ENCODE measurements at places on chromosomes 13 and 19. TPM values are rescaled to one million over a fixed set of nuclear protein-coding genes. Genes with fewer than 3 reads are reported as not detected.
A peak's percentile ranks its signal among the peaks of the same experiment; 100 is the strongest.

DNA sequence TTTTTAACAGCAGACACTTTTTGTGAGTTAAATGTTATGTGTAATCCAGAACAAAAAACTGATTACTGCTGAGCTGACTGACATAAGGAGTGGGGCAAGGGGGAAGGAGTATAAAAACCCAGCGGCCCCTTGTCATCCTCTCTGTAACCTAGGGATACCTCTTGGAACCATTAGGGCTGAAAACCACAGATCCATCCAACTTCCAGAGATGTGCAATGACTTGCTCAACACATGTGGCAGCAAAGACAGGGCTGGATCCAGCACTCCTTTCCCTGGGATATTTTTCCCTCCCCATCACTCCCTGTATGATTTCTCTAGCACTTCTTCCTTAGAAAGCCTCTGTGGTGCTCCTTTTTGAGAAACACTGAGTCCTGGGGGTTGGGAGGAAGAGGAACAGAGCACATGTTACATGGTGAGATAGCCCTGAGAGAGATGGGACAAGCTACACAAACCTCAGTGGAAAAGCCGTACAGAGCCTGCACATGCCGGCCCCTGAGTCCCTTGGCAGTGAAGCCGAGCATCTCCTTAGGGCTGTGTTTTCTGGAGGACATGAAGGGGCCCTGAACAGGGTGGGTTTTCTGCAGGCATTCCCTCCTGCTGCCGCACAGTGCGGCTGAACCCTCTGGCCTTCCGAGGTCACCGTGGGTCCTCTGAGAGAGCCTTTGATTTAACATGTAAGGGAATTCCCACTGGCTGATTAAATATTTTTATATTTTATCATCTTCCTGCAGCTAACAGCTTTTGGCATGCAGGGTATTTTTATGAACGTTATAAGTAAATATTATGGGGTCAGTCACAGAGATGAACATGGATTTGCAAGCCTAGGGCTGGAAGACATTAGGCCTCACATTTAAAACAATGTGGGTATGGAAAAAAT lies 219.9 kb downstream of the COG6 start:
- H3K4me3 ChIP-seq = no peak overlapping the region
- no peaks in the 10 kb centered on the region for H3K27me3 ChIP-seq
- no peak for DNase-seq
- peaks cover 8% of the 10 kb centered on the region for H3K4me1 ChIP-seq
- no peaks in the 10 kb centered on the region for H3K36me3 ChIP-seq

DNA sequence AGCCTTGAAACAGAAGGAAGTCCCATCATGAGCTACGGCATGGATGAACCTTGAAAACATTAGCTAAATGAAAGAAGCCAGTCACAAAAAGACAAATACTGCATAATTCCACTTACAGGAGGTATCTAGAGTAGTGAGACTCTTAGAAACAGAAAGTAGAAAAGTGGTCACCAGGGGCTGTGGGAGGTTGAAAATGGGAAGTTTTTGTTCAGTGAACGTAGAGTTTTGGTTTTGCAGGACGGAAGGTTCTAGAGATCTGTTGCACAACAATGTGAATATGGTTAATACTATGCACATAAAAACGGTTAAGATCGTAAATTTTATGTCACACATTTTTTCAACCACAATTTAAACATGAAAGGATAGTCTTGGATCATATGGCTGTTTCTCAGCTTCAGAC lies 11.9 kb upstream of the SLC10A2 start:
- H3K27ac ChIP-seq = no peak overlapping the region
- no peak overlapping the region for H3K4me3 ChIP-seq
- no peaks in the 10 kb centered on the region for H3K4me1 ChIP-seq
- H3K36me3 ChIP-seq = no peaks in the 10 kb centered on the region
- DNase-seq = no peak

DNA sequence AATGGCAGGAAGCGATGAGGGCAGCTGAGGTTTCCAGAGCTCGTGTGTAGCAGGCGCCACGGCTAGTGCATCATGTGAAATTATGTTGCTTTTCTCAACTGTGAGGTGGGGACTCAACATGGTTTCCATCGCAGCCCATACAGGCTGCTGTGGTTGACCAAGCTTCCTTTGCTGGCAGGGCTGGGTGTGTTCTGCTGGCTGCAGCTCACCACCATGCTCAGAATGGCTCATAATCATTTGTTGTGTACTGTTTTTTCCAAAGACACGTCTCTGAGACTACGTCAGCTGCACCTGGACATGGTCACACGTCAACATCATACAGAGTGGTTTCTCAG lies 16.1 kb upstream of the RASA3 start:
- no peaks in the 10 kb centered on the region for H3K36me3 ChIP-seq
- H3K4me3 ChIP-seq = no peak overlapping the region
- no peak overlapping the region for H3K27ac ChIP-seq
- no peaks in the 10 kb centered on the region for H3K4me1 ChIP-seq
- H3K27me3 ChIP-seq = no peaks in the 10 kb centered on the region

DNA sequence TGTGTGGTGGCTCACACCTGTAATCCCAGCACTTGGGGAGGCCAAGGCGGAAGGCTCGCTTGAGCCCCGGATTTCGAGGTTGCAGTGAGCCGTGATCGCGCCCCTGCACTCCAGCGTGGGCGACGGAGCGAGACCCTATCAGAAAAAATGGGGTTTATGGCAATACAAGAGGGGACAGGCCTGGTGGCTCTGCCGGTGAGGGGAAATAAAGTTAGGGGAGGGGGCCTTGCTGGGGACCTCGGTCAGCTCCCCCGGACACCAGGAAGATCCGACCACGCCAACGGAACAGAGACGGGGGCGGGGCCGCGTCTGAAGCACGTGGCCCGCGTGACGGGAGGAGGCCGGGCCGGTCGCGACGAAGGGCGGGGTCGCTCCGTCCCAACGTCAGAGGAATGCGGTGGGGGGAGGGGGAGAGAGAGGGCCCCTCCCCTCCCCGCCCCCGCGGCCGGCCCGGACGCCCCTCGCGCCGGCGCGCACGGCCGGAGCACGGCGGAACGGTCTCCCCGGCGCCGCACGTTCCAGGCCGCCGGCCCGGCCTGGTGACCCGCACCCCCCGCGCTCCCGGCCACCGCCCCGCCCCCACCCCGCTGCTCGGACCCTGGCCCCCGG lies 1.9 kb upstream of the HNRNPL start:
- H3K36me3 ChIP-seq = peaks cover 5% of the 10 kb centered on the region
- H3K4me1 ChIP-seq = peaks cover 11% of the 10 kb centered on the region
- no peaks in the 10 kb centered on the region for H3K27me3 ChIP-seq

- H3K36me3 ChIP-seq = peaks cover 21% of the 10 kb centered on the region
- no peak overlapping the region for H3K27ac ChIP-seq
- no peak for DNase-seq
Observed at GRCh38 chr19:50005428-50005827, 19.7 kb downstream of the VRK3 start.

- no peaks in the 10 kb centered on the region for H3K4me1 ChIP-seq
- H3K27ac ChIP-seq = no peak overlapping the region
- no peak for DNase-seq
- no peak overlapping the region for H3K4me3 ChIP-seq
Observed at GRCh38 chr13:111952032-111952431, 114.9 kb upstream of the SOX1 start.

DNA sequence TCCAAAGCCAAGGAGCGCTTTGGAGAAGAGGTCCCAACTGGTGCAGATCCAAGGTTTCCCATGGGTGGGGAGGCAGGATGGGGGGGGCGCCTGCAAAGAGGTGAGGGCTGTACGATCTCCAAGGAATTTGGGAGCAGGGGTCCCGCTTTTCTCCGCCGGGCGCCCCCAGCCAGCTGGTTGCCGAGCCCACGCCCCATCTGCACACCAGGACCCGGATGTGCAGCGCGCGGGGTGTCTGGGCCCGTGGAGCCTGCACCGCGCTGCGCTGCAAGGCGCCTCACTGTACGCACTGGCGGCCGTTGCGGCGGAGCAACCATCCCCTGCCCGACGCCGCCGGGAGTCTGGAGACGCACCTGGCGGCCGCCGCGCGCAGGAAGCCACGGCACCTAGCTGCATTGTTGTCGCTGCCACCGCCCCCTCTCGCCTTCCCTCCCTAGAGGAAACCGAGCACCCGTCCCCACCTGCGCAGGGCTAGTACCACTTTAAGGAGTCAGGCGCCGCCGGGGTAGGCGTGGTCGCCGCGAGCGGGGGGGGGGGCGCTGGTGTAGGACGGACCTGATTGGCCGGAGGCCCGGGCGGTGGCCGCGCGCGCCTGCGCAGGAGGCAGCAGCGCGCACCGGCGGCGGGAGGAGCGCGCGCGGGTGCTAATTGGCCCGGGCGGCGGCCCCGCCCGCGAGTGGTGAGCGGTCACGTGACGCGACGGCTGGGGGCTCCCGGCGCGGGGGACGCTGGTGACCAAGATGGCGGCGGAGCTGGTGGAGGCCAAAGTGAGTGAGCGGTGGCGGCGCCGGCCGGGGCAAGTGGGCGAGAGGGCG lies at the start of gene PIAS4:
TSS of gene PIAS4 (plus strand) at position 716 of the 815 bp plus-strand sequence. CDS start at position 741, 25 bp downstream.
- peaks cover 8% of the 10 kb centered on the region for H3K4me1 ChIP-seq
- peak; percentile 91 for DNase-seq
- peak within 1 kb of the TSS; percentile 76 for H3K4me3 ChIP-seq
- peak within 1 kb of the TSS; percentile 59 for H3K27ac ChIP-seq

DNA sequence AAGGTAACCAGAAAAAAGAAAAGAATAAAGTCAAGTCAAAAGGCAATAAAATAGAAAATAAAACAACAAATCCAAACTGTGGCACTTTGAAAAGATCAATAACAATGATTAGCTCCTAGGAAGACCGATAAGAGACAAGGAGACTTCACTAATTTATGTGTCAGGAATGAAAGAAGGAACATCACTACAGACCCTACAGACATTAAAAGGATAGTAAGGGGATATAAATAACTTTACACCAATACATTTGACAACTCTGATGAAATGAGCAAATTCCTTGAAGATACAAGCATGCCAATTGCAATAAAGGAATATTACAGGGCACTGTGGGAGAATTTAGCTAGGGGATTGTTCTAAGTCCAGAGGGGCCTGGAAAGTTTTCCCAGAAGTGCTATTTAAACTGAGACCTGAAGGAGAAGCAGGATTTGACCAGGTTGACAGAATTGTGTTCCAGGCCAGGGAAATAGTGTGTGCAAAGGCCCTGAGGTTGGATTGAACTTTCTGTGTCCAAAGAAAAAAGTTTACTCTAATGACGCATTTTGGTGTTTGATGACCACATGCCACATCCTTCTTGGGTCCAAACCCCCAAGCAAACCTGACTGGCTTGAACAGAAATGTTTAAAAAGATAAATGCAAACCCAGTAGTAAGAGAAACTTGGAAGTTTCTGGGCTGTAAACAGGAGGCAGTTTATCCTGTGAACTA lies 1.6 kb upstream of the C19orf38 start:
- no peaks in the 10 kb centered on the region for H3K4me1 ChIP-seq
- no peak for DNase-seq
- H3K27me3 ChIP-seq = peaks cover 3% of the 10 kb centered on the region
- H3K27ac ChIP-seq = no peak overlapping the region
- no peaks in the 10 kb centered on the region for H3K36me3 ChIP-seq
- H3K4me3 ChIP-seq = no peak overlapping the region

ZNF28 gene
- total RNA-seq = 15.7 TPM

DNA sequence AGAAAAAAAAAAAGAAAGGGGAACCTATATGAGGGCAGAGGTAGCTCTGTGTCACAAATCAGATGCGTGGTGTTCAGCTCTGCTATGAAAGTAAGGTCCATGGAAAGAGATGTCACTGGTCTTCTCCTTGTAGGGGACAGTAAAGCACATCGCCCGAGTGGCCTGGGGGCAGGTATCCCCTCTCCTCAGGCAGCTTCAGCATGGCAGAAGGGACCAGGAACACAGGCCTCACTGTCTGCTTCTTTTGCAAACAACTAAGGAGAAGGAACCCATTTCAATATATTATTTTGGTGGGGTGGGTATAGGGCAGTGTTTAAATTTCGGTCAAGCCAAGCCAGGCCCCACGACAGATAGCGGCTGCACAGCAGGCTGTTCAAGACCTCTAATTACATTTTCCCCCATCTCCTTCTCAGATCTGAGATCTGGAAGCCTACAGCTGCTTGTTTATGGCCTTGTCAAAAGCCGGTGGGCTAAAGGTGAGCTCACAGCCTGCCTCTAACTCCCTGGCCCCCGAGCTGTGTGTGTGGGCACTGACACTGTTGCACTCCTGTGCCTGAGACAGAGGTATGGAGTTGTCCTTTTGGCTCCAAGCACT lies 72.8 kb downstream of the HSPH1 start:
- H3K27me3 ChIP-seq = peaks cover 16% of the 10 kb centered on the region
- no peaks in the 10 kb centered on the region for H3K4me1 ChIP-seq
- DNase-seq = no peak
- H3K4me3 ChIP-seq = no peak overlapping the region
- no peaks in the 10 kb centered on the region for H3K36me3 ChIP-seq

DNA sequence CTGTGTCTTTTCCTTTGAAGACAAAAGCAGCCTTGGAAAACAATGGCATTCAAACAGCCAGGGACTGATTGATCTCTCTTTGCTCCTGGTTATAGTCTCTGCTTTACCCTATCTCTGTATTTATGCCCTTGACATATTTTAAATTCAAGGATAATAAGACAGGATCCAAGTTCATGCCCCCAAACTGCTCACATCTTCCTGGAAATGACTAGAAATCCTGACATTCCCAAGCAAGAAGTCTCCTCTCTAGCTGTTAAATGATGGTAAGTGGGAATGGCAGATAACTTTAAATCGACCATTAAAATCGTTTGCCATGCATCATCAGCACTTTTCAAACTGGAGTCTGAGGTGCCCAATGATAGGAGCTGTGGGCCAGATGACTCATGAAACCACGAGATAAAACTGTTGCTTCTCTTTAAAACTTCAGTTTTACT lies 435.6 kb downstream of the FOXO1 start:
- no peak overlapping the region for H3K4me3 ChIP-seq
- H3K4me1 ChIP-seq = peaks cover 3% of the 10 kb centered on the region
- H3K36me3 ChIP-seq = no peaks in the 10 kb centered on the region

DNA sequence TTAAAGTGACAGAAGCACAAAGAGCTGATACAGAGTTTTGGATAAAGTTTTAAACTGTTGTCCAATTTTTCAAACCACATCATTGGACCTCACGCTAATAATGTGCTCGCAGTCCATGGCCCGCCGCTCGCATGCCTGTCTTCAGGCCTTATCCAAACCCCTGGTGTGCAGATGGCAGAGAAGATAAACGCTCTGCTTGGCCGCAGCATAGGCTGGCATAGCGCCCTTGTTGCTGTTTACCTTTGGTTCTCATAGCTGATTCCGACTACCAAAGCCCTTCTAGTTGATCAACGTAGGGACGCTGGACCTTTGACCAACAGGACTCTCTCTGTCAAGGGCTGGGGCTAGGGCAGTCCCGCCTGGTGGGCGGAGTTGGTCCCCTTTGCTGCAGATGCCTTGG lies 23.5 kb upstream of the QTRT1 start:
- no peak overlapping the region for H3K27ac ChIP-seq
- peaks cover 51% of the 10 kb centered on the region for H3K36me3 ChIP-seq
- no peaks in the 10 kb centered on the region for H3K27me3 ChIP-seq
- H3K4me1 ChIP-seq = no peaks in the 10 kb centered on the region
- H3K4me3 ChIP-seq = no peak overlapping the region

- no peak for DNase-seq
- H3K27ac ChIP-seq = no peak overlapping the region
- H3K4me3 ChIP-seq = no peak overlapping the region
- no peaks in the 10 kb centered on the region for H3K27me3 ChIP-seq
- no peaks in the 10 kb centered on the region for H3K4me1 ChIP-seq
- peaks cover 2% of the 10 kb centered on the region for H3K36me3 ChIP-seq
Observed at GRCh38 chr19:1967087-1967608, 26.2 kb downstream of the CSNK1G2 start.
